Stimulated activated CD8-positive, alpha-beta memory T cell treated with anti-CD3 and anti-CD28 coated beads, Interleukin-7, amount 100 ng/mL, for 4 hours (primary cell): ENCODE measurements at places on chromosomes 1 and 21.

- no peak for DNase-seq
These were observed 90.4 kb downstream of the RGS21 start for GRCh38 chr1:192407206-192407605.

- no peak for DNase-seq
These were observed 38.2 kb upstream of the ZNF124 start for GRCh38 chr1:247210062-247210375.

DNA sequence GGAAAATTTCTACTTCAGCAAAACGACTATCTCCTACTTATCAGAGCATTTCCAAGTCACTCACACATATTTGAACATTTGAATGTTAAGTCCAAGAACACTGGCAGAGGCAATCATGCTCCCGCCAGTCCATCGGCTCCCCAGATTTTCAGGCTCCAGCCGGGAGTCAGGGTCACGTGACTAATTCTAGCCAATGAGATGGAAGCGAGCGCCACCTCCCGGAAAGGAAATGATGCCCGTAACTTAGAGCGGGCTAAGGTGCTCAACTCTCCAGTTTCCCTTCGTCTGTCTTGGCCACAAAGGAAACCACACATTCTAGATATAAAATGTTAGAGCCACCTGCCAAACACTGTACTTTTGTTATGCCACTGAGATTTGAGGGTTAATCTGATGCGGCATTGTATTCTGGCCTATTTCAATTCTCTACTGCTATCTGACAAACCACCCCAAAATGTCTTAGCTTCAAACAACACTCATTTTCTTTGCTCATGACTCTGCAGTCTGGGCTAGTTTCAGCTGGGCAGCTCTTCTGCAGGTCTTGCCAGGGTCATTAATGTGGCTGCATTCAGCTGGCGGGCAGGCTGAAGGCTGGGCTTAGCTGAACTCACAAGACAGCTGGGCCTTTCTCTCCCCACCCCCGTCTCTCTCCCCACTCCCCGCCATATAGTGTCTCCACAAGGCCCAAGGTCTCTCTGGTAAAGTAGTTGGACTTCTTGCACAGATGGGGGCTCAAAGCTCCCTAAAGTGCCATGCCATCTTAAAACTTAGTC is 16.5 kb upstream of the LHX4 start:
- DNase-seq = no peak

GRCh38 chr1:159922511-159923202 is 2.6 kb downstream of the TAGLN2 start:
- no peak for DNase-seq

GRCh38 chr1:177103005-177103852 is 61.3 kb downstream of the ASTN1 start:
- DNase-seq = no peak

- DNase-seq = no peak
These were observed 297.0 kb upstream of the NCAM2 start for GRCh38 chr21:20701235-20701634.

DNA sequence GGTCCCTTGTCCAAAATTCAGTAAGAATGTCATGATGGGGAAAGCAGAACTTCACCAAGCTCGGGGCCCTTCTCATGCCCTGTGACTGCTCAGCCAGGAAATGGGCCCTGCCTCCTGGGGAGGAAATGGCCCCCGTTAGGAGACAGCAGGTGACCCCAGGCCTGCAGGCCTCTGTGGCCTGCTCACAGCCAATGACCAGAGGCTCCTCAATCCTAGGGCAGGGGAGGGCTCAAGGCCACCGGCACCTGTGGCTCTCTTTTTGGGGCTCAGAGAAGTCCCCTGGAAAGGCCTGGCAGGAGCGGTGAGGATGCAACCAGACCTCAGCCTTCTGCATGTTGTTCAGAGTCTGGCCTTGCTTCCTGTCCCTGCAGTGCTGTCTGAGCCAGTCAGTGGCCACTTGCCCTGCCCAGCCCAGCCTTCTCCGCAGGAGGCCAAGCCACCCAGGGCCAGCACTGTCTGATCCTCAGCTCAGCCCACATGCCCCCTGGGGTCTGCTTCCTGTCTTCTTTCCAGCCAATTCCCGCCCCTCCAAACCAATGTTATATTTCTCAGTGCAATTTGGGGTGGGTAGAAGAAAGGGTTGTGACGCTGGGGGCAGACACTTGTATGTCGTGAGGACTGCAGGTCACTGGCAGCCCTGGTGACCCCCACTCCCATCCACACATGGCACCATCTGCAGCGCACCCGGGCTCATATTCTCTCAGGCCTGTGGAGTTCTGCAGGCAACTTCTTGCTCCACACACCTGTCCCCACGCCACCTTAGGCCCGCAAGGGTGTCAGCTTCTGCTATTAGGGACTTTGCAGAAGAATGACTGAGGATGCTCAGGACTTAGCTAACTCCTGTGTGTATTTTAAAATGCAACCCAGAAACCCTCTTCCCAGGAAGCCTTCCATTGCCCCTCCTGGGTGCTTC is 83.6 kb downstream of the ITPKB start:
- no peak for DNase-seq

DNA sequence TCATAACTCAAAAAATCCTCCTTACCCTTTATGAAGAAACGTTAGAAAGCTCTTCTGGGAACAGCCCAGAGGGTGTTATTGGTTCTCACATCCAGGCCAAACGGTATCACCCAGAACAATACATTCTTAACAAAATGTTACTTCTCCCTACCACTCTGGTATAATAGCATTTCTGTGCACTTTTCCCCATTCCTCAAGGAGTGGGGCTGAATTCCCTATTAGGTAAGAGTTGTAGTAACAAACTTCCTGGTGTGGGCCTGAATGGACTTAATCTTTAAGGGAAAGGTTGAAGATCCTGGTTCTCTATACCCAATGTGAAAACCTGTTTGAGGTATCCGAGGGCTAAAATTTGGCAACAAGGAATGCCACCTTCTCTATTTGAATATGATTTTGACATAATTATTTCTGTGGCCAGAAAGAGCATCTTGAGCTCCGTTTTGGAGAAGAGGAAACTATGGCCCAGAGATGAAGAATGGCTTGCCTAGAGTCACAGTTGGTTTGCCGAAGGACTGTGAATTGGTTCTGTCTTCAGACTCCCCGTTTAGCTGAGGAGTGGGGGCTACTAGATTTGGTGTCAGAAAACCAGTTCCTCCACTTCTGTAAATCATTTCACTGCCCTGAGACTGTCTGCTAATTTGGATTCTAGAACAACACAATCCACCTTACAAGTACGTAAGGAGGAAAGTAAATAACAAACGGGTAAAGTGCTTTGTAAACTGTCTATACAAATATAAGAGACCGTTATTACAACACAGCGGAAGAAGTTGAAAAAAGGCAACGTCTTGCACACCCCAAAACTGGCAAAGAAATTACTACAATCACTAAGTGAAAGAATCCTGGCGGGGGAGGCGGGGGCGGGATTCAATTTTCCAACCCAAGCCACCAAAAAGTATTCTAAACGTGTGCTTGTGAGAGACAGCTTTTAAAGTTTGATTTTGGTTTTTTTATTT is 2.3 kb downstream of the ANP32E start:
- peak; percentile 65 for DNase-seq

DNA sequence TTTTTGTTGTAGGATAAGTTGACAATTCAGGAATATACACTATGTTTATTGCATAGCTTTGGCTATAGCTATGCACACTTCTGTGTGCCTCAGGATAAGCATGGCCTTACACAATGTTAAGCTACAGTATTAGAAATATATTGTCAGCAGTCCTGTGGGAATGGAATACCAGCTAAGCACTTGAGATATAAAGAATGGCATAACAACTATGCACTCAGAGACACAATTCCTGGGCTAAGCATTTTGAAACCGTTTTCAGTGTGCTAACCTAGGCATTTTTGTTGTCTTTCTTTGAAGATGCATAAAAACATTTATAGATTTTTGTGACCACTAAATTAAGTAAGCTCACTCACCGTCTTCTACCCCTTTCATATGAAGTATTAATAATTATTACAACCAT is 46.8 kb downstream of the TMPRSS15 start:
- DNase-seq = no peak

GRCh38 chr1:108878678-108879077 is 1.9 kb downstream of the GPSM2 start:
- no peak for DNase-seq

- DNase-seq = no peak
These were observed 93.1 kb downstream of the SLC16A1 start for GRCh38 chr1:112862753-112863426.

DNA sequence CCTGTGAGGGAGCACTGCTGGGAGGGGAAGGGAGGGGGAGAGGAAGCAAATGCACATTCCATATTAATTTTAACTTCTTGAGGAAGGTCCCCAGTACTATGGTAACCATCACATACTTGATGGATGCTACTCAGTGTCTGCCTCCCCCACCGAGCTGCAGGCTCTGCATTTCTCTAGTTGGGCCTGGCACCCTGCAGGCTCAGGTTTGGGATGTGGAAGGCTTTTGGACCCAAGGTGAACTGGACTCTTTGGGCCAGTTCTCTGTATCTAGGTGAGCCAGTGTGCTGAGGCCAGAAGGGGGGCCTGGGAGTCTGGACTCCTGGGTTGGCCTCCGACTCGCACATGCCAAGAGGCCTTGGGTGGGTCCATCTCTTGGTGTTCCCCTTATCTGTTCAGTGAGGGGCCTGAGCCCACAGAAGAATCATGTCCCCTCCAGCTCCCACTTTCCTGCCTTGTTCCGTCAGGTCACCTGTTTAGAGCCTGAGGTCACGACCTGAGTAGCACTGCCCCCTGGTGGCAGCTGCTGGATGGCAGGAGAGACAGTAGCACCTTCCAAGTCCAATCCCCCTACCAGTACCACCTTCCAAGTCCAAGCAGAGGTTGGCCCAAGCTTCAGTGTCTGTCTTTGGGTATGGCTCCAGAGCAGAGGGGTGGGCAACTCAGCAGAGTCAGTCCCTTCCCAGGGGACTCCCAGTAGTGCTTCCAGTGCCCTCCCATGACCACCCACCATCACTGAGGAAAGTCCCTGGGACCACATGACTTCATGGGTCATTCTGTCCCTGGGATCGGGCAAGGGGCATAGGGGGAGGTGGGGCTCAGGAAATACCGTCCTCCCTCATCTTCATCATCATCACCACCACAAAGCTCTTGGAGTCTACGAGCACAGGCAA is 241.8 kb downstream of the TRABD2B start:
- DNase-seq = no peak

DNA sequence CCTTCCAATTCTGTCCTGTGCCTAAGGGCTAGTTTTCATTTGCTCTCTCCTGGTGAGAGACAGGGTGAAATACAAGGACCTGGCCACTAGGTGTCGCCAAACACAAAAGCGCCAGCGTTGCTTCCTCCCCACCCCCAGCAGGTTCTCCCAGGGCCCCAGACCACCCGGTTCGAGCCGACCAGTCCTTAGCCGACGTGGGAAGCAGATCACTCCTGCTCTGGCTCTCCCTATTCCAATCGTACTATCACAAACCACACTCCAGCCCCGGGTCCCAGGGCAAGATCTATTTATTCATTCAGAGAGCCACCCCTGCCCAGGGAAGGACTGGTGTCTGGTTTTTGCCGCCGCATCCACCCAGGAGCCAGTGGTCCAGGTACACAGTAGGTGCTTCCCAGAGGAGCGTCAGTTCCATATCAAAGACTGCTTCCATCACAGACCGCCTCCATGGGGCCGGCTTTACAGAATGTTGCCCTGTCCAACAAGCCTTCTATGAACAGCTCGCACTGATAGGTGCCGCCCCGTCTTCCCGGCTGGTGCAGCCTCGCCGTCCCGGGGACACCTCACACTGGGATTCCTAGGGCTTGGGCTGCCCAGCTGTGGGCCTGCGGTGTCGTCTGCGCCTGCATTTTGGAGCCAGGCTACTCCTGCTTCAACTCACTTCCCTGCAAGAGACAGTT is 35.0 kb downstream of the CTNNBIP1 start:
- peak; percentile 47 for DNase-seq

- no peak for DNase-seq
These were observed 111.4 kb upstream of the ZNF644 start for GRCh38 chr1:91133248-91133647.

GRCh38 chr21:16863362-16863905 is 649.4 kb upstream of the CXADR start:
- DNase-seq = no peak

- no peak for DNase-seq
These were observed 157.3 kb downstream of the CLIC6 start for GRCh38 chr21:34825948-34826548.

DNA sequence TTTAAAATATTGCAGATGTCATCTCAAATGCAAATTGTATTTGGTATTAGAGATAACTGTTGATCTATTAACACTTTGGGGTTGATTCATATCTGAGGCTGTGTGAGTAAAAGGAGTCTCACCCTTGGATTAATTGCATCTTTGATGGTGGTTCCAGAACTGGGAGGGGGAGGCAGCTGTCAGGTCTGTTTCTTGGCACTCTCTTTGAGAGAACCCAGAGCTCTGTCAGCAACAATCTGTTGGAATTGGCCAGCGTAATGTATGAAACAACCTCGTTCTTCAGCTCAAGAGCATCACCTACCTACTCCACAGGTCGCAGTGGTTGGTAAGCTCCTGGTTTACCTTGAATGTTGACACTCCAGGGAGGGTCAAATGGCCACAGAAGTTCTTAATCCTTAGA is 424.1 kb downstream of the CAMTA1 start:
- DNase-seq = no peak

- DNase-seq = no peak
These were observed 52.2 kb downstream of the MAP3K7CL start for GRCh38 chr21:29182691-29183092.

DNA sequence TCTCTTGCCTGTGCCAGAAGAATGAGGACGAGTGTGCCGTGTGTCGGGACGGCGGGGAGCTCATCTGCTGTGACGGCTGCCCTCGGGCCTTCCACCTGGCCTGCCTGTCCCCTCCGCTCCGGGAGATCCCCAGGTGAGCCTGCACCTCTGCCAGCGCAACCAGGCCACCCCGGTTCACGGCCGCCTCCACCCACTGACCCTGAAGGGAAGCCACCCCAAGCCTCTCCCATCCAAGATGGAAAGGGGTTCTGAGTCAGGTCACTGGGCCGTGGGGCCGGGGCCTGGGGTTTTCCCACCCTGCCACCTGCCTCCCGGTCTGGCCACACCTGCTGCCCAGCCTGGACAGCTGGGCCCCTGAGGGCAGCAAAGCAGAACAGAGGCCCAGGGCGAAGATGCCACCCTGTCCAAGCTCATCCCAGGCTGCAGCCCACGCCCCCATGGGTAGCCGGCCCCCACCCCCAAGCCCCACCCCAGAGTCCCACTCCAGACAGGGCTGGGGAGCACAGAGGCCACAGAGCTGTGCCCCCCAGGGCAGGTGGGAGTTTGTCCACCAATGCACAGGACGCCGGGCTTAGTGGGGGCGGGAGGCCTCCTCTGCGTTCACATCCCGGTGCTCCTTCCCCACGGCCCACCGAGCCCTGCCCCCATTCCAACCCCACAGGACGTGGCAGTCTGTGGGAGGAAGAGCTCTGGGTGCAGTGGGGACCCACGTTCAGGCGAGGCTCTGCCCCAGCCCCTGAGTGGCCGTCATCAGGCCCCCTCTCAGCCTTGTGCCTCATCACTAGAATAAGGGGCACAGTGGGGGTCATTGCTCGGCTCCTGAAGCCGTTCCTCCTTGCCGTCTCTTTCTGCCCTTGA is 5.6 kb downstream of the AIRE start:
- DNase-seq = no peak
